ENCODE measurements at places on chromosomes 4 and X.

DNA sequence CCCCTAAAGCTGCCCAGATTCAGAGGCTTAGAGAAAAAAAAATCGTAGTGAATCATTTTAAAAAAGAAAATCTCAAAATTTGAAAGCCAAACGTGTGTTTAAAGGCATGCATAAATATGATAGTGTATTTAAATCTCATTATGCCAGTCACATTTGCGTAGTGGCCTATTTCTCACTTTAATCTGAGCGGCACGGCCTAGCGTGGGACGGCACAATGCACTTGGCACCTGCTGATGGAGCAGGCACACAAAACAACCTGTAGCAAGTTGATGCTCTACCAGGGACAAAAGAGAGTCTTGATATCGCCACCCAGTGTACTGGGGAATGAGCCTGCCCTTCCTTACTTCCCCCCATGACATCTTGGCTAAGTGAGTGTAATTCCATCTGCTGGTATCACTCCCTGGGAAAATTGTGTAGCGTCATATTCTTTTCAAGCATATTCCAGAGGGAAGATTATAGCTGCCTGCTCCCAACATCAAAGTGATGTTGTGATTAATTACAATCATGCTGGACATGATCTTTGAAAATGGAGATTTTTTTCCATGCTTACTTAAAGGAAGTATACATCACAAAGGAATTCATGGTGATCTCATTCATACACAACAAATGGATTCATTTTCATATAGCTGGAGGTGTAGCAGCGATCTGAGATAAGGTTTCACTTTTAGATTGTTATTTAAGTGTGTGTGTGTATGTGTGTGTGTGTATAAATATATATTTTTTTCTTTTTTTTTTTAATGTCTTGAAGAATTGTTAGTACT lies 138.8 kb downstream of the DCTD start:
- no peak for DNase-seq

- no peak for DNase-seq
Observed at GRCh38 chrX:105636667-105637066, 185.7 kb upstream of the NRK start.

- peak; percentile 96 for DNase-seq
Observed at GRCh38 chr4:17336524-17336961, 175.3 kb downstream of the QDPR start.

- DNase-seq = no peak
Observed at GRCh38 chr4:123555233-123555806, 158.7 kb downstream of the SPRY1 start.

- DNase-seq = no peak
Observed at GRCh38 chr4:72430988-72431387, 138.0 kb downstream of the ADAMTS3 start.

DNA sequence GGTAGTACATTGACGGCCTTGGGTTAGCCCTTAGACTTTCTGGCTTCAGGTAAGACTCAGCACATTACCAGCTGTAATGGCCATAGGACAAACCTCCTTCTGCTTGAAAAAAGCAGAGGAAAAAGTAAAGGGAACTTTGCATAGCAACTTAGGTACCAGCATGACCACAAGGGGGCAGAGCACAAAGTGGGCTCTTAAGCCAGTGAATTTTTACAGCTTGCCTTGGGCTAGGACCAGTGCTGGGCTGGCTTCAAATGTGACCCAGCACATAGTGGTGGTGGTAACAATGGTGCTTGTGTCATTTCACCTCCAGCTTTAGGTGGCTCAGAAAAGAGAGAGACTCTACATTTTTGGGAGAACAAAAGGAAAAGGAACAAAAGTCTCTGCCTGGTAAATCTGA lies 66.1 kb downstream of the KLHL4 start:
- peak; percentile 32 for DNase-seq

GRCh38 chr4:130092187-130093015 lies 996.4 kb downstream of the C4orf33 start:
- no peak for DNase-seq

GRCh38 chr4:158121161-158121579 lies 51.7 kb downstream of the GASK1B start:
- DNase-seq = no peak

DNA sequence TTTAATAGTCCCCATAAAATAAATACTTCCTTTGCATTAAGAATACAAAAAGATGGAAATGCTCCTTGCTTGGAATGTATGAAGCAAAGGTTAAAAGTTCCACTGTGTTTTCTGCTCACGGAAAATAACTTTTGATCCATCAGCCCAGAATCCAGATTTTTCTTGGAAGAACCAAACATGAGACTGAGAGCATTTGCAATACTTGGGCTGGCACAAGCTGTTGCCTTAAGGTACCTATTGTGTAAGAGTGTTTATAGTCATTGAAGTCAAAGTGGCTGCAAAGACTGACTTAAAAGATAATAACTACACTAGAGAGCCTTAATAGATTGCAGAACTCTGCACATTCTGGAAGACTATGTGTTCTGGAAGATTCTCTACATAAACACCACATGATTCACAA lies 281.4 kb downstream of the RAB28 start:
- DNase-seq = no peak

GRCh38 chrX:35919536-35920309 lies at the start of gene CFAP47:
TSS of gene CFAP47 (plus strand) at chrX:35919734. CDS start at chrX:35919800, 66 bp downstream.
- DNase-seq = peak; percentile 79

- no peak for DNase-seq
Observed at GRCh38 chr4:113750734-113751133, 10.8 kb downstream of the CAMK2D start.

- DNase-seq = no peak
Observed at GRCh38 chrX:145817331-145818185, at the start of gene SLITRK2. TSS of gene SLITRK2 (plus strand) at chrX:145817829. CDS start at chrX:145822426, 4,597 bp downstream.

DNA sequence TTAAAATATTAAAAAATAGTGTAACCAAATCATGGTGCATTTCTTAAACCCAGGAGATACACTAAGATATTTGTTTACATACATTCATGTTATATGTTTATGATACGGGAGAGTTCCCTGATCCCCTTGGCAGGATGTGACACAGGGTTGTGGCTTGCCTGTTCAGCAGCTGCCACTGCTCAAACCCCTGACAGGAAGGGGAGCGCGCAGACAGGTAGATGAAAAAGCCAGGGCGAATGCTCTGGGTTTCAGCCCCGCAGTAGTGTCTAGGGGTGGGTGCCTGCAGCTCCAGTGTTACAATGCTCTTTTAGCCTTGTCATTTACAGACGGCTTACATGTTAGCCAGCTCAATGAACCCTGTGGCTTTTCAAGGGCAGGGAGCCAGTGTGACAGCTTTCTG lies 1343.8 kb upstream of the IGFBP7 start:
- DNase-seq = no peak

- DNase-seq = peak; percentile 57
Observed at GRCh38 chr4:166594326-166594946, 639.9 kb downstream of the SPOCK3 start.

DNA sequence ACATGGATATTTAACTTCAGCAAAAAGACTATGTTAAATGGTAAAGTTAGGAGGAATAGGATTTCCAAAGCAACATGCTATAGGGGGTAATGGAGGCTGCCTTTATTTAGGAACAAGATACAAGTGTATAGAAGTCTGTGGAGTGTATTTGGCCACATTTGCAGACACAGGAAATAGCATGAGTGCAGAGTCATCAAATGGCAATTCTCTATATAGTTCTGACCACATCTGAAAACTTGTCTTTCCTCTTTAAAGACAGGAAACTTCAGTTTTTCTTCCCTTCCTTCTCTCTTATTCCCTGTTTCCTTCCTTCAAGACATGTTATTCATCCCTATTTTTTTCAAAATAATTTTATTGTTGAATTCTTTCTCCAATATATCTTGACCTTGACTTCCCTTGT lies 119.3 kb upstream of the PITX2 start:
- DNase-seq = peak; percentile 36

GRCh38 chr4:177802661-177803060 lies 360.4 kb upstream of the AGA start:
- no peak for DNase-seq

DNA sequence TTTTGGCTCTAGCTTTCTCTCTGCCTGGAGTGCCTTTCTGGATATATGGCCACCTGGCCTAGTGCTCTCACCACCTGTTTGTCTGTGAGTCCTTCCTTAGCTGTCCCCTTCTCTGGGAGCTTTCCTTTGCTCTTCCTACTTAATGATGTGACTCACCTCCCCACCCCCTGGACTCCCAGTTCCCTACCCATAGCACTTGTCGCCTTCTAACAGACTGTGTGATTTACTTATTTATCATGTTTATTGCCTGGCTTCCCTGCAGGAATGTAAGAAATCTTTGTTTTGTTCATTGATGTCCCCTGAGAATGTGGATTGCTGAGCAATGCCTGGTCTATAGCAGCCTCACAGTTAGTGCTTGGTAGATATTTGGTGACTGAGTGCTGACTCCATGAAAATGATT lies 18.9 kb downstream of the ADD1 start:
- DNase-seq = no peak

- DNase-seq = no peak
Observed at GRCh38 chr4:30957706-30958105, 237.5 kb downstream of the PCDH7 start.

DNA sequence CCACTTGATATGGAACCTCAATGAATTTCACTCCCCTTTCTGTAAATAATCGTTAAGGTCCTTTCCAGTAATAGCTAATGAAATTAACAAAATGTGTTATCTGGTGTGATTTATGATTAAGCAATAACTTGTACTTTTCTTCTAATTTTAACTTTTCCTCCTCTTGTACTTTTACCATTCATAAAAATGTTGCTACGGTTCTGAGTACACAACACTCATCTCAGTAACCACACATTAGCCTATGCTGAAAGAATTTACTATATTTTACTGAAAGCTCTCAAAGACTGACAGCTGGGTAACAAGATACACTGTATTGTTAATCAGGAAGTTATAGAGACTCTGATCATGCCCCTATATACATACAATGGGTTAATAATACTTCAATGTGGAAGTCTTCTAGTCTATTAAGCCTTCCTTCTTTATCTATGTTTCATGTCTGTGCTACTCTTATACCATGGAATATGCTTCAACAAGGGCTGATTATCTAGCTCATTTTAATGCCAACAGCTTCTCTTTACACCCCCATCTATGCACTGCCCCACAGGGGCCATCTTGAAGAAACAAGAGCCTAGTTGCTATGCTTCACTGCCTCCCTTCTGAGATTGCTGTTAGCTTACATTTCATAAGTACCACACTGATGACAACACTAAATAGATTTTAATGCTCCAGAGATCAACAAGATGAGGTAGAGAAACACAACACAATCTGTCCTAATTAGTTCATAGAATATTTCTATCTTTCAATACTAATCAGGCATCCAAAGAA lies 39.1 kb downstream of the LAMP2 start:
- no peak for DNase-seq

GRCh38 chr4:128684016-128684415 lies 125.5 kb upstream of the JADE1 start:
- no peak for DNase-seq

- DNase-seq = no peak
Observed at GRCh38 chr4:38344929-38345328, 319.1 kb upstream of the KLF3 start.

DNA sequence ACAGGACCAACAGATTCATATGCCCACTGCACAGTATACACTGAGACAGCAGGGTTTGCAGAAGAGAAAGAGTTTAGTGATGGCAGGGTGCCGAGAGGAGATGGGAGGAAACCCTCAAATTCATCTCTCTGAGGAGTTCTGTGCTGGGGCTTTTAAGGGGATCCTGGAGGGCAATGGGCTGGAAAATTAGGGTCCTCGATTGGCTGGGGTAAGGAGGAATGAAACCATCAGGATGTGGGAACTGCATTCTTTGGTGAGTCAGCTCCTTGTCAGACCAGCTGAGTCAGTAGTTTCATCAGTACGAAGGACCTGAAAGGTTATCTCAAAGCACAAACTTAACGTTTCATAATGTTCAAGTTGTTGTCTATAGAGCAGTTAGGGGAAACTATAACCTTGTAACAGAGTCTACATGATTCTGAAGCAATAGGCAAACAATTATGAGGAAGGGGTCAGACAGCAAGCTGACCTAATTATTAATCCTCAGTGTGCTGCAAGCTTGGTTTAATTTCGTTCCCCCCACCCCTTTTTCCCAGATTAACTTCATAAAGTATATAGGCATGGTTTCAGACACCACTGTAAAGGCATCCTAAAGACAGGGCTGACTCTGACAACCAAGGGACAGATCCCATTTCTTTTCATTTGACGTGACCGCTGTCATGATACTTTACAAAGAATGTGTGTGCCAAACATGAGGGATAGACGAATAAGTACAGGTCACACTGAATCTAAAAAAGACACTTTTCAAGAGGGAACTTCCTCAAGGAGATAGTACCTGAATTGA lies 1.5 kb upstream of the MSMO1 start:
- peak; percentile 31 for DNase-seq

DNA sequence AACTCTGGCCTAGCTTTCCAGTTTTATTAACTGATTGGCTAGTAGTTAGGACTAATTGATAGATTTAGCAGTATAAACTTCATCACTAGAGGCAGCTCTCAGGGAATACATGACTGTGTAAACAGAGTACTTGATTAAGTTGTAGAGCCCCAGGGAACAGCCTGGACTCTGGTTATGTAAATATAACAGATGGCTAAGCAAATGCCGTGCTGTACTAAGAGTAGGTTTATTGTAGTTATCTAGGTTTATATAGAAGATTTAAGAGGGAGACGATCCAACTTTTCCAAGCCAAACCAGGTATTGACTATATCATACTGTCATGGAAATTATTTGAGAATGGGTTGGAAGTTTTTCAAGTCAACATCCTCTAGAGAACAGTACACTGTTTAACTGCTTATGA lies 463.4 kb upstream of the GRID2 start:
- DNase-seq = no peak

GRCh38 chr4:36303426-36304137 lies 22.2 kb downstream of the DTHD1 start:
- DNase-seq = no peak

GRCh38 chrX:120456973-120457372 lies 12.1 kb downstream of the LAMP2 start:
- DNase-seq = peak; percentile 82

DNA sequence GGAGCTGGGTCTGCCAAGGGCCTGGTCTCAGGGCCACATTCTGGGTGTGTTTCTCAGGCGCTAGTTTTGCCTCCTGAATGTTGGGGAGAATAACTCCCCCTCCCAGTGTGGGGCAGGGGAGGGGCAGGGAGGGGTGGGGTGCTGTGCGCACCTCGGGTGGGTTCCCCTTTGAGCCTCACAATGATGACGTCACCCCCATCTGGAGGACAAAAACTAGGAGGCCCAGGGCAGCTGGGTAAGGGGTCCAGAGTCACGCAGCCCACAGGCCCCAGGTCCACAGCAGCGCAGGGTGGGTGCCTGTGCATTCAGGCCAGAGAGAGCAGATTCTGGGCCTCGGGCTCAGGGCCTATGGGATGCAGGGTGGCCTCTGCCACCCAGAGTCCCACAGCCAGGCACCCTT lies 23.7 kb upstream of the HMX1 start:
- no peak for DNase-seq

DNA sequence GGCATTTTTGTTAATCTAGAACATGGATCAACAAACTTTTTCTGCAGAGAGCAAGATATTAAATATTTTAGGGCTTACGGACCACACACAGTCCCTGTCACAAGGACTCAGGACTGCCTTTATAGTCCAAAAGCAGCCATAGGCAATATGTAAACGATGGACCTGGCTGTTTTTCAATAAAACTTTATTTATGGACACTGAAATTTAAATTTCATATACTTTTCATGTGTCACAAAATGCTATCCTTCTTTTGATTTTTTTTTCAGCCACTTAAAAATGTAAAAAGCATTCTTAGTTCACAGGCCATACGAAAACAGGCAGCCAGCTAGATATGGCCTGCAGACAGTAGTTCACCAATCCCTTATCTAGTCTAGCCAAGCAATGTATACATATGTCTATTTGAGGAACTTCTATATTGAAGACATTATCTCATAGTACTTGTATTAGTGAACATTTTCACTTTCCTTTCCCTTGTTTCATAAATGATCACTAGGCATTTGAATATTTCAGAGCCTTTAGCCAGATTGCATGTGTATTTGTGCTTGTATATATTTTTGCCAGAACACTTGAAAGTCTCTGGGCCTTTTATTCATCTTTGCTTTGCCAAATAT lies 350.9 kb downstream of the RPA4 start:
- peak; percentile 53 for DNase-seq

Data from MM.1S (cell line).